ENCODE measurements at places on chromosomes 13 and 19.

- DNase-seq, result no peak
Measured at GRCh38 chr13:59531571-59532091, 632.1 kb downstream of the DIAPH3 start.

- DNase-seq, result no peak
Measured at GRCh38 chr13:44117351-44117750, 237.6 kb downstream of the LACC1 start.

DNA sequence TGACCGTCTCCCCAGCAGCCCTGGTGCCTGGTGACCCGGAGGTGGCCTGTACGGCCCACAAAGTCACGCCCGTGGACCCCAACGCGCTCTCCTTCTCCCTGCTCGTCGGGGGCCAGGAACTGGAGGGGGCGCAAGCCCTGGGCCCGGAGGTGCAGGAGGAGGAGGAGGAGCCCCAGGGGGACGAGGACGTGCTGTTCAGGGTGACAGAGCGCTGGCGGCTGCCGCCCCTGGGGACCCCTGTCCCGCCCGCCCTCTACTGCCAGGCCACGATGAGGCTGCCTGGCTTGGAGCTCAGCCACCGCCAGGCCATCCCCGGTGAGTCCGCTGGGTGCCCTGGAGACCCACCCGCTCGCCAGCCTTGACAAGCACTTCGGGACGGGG lies 2.2 kb downstream of the MADCAM1 start:
- DNase-seq, result no peak

DNA sequence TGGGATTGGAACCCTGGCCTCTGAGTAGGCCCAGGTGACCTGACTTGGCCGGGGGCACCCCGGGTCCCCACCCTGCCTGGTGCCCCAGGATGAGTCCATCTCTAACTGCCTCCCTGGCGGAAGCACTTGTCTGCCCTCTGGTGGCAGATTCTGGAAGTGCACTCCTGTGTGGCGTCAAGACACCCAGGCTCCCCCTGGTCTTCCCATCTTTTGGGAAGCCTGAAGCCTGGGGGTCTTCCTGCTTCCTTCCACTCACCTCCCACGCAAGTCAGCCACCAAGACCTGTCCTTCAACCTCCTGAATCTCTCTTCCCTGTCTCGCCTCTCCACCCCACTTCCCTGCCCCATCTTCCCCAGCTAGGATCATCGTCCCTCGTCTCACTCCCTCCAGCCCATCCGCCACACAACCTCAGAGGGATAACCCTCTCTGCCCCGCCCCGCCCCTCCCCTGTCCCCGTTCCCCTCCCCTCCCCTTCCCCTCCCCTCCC lies 7.4 kb downstream of the RABAC1 start:
- peak; percentile 85 for DNase-seq

DNA sequence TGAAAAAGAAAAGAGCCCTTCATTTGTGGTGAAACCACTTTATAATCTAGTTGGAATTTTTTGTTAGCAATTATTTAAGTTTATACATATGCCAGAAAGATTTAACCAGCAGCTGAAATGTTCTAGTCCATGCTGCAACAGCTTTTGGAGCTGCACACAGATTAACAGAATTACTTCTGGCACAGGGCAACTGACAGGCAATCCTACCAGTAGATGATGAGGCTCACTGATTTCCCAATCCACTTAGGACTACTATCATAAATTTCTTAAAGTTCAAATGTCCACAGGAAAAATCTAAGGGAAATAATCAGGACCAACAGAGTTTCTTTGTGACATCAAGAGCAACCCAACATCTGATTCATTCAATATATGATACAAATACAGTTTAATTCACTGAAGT lies 78.8 kb downstream of the CRYL1 start:
- DNase-seq, result no peak

GRCh38 chr19:40976134-40976533 lies 14.9 kb upstream of the CYP2B6 start:
- DNase-seq, result no peak

- no peak for DNase-seq
Measured at GRCh38 chr19:3135961-3136683, at the start of gene GNA15. GNA15 (plus strand) TSS chr19:3136033; CDS start chr19:3136451, 418 bp downstream.

- DNase-seq, result no peak
Measured at GRCh38 chr19:8257052-8257443, 47.9 kb downstream of the CERS4 start.

- DNase-seq, result no peak
Measured at GRCh38 chr19:47275791-47276461, 1.2 kb downstream of the INAFM1 start.

GRCh38 chr13:41847216-41847615 lies 113.7 kb downstream of the VWA8 start:
- DNase-seq, result no peak

GRCh38 chr19:44142059-44142433 lies 692 bp downstream of the ZNF234 start:
- no peak for DNase-seq

DNA sequence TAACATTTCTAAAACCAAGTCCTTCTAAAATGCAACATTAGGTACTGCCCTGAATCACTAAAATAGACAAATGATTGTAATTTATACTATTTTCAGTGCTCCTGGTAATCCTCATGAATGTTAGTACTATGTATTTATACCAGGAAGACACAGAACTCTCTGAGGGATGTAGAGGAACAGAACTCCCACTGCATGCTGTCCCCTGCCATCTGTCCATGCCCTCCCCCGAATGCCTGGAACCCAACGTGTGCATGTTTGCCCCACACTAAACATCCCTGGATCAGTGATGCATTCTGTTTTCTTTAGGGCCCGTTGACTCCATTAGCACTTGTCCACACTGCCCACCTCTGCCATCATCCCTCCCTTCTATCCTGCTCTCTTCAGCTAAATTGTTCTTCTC lies 26.5 kb downstream of the ENOX1 start:
- DNase-seq, result no peak

DNA sequence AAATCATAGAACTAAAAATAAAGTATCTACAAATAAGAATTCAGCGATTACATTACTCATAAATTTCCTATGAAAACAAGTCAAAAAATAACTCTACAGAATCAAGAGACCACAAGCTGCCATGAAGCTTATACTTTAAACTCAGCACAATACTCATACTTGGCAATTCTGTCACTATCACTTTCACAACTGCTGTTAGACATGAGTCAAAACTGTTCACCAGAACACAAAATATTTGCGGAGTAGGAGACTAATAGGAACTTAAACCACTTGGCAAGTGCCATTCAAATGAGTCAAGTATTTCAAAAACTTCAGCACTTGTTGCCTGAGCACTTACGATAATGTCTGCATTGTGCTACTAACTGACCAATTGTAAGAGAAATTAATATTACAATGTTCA lies 387.8 kb upstream of the GPC6 start:
- DNase-seq, result no peak

GRCh38 chr13:40352380-40352778 lies 314.1 kb downstream of the FOXO1 start:
- DNase-seq, result no peak

- DNase-seq, result no peak
Measured at GRCh38 chr13:32150239-32150638, 118.7 kb downstream of the FRY start.

GRCh38 chr19:11251217-11251616 lies 11.1 kb downstream of the DOCK6 start:
- DNase-seq, result no peak

DNA sequence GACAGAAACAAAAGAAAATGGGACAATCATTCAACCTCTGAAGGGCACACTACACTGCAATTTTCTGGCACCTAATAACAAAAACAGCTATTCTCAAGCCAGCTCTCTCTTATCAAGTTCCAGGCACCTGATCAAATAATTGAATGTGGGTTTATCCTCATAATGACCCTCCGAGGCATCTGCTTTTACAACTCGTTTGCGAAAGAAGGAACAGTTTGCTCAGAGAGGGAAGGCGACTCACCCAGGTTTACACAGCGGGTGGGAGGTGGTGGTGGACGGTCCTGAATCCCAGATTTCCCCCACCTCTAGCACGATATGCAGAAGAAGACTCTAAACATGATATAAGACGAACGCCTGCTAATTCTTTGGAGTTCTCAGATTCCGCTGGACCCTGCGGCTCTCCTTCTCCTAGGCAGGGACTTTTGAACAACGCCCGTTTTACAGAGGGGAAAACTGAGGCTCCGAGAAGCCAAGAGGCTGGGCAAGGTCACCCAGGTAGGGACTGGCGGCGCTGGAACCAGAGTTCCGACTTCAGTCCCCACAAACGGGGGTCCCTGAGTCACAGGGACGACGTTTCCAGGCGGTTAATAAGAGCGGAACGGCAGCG lies 641 bp downstream of the SGTA start:
- no peak for DNase-seq

- DNase-seq, result no peak
Measured at GRCh38 chr13:47168618-47169017, 271.8 kb upstream of the HTR2A start.

- DNase-seq, result no peak
Measured at GRCh38 chr19:40783711-40784110, 5.7 kb downstream of the RAB4B start.

- DNase-seq, result no peak
Measured at GRCh38 chr19:42175952-42176648, 41.4 kb downstream of the DEDD2 start.

DNA sequence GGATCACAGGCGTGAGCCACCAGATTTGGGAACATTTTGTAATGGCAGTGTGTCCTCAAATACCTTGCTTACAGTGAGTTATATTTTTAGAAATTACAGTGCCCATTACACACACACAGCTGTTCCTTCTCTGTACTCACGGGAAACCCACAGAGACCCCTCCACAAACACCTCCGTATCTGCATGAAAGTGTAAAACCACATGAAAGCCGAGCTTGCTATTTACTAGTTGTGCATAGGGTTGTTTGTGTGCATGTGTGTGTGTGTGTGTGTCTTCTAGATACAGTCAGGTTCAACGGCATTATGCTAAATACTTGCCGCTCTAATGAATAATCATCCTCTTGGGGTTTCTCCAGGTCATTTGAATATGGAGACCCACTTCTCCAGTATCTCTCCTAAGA lies 22.3 kb upstream of the LILRA2 start:
- DNase-seq, result no peak

DNA sequence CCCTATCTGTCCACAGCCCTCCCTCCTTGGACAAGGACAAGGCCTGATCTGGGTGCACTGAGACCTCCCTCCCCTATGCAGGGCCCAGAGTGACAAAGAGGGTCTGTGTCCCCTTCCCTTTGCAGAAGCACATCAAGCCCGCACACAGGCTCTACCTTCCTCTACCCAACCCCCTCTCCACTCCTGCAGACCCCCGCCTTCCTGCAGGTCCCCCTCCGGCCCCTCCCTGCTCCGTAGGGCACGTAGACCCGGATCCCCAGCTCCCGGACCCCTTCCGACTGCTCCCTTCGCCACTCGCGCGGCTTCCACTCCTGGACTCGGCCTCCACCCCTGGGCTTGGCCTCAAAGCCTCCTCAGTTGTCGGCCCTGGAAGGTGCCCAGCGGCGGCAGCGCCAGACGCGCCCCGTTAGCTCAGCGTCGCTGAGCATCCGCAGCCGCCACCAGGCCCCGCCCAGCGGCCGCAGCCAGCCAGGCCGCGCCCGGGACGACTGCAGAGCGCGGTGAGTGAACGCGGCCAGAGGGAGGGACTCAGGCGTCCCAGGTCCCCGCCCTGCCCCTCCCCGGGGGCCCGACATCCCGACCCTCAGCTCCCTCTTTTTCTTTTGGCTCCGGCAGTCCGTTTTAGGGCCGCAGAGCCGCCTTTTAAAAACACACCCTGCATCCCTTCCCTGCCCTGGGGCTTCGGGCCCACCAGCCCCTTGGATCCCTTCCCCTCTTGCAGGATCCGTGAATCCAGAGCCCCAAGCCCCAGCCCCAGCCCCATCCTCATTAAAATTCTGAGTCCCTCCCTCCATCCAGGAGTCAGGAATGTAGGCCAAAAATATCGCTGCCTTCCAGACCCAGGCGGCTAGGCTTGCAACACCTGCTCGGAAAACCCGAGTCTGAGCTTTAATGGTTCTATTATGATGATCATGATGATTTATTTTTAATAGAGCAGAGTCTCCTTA lies 1.5 kb upstream of the MYADM start:
- DNase-seq, result no peak

- no peak for DNase-seq
Measured at GRCh38 chr19:53596056-53596455, 35.7 kb upstream of the DPRX start.

GRCh38 chr13:50722440-50723125 lies 120.9 kb downstream of the DLEU7 start:
- DNase-seq, result no peak

GRCh38 chr19:49687566-49688316 lies 1.7 kb upstream of the ADM5 start:
- no peak for DNase-seq

GRCh38 chr19:14401468-14402195 lies 17.5 kb downstream of the DDX39A start:
- no peak for DNase-seq

DNA sequence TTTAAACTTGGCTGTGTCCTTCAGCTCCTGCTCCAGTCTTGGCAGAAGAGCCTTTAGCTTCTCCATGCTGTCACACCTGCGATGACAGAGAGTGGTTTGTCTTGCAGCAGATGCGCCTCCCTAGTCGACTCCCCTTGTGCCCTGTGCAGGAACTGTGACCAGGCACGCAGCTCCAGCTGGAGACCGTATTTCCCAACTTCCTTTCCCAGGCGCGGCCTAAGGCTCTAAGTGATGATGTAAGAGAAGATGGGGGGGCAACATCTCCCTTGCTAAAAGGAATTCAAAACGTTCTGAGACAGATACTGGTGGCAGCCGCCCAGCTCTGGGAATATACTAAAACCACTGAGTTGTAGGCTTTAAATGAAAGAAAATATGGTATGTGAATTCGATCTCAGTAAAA lies 16.3 kb downstream of the DCUN1D2 start:
- no peak for DNase-seq

DNA sequence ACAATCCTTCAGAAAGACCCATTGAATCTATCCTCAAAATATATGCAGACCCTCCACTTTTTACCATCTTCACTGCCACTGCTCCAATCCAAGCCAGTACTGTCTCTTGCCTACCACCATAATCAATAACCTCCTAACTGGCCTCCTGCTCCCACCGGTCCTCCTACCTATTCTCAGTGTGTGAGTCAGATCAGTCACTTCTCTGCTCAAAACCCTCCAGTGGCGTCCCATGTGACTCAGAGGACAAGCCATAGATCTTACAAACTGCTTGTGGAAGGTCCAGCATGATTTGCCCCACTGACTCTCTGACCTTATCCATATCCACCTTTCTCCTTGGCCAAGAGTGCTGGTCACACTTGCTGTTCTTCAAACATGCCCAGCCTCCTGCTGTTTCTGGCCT lies 23.4 kb upstream of the MBNL2 start:
- DNase-seq, result no peak

DNA sequence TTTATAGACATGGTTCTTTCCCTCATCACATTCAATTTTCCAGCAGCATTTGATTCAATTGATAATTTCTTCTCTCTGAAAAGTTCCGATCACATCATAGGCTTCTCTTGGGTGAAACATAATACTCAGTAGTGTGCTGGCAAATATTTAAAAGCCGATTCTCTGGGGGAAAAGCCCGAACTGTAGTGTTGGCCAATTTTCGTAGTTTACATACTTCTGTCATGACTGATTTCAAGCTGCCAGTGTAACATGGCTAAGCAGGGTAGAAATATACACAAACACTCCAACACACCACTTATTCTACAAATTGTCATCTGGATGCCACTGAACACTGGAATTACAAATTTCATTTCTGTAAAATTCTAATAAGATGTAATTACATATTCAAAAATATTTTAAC lies 56.1 kb upstream of the FREM2 start:
- DNase-seq, result no peak

GRCh38 chr13:66623129-66623820 lies 606.9 kb downstream of the PCDH9 start:
- no peak for DNase-seq

Data from NCI-H187 (cell line).